ENCODE measurements at places on chromosomes 1 and 21. TPM values are rescaled to one million over a fixed set of nuclear protein-coding genes. Genes with fewer than 3 reads are reported as not detected.

- no peak for DNase-seq
Observed at GRCh38 chr21:35467566-35467965, 418.5 kb upstream of the RUNX1 start.

The PINK1 gene
- total RNA-seq = 7.5 TPM

DNA sequence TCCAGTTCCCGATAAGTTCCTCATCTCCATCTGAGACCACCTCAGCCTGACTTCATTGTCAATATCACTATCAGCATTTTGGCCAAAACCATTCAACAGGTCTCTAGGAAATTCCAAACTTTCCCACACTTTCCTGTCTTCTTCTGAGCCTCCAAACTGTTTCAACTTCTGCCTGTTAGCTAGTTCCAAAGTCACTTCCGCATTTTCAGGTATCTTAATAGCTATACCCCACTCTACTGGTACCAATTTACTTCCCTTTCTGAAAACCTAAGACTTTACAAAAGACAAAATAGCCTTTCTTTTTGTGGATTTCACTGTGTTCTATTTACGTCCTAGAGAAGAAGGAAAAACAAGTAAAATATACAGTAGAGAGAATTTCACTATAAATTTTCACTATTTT lies 147.0 kb upstream of the FMN2 start:
- DNase-seq = no peak

The TMEM200B gene
- not detected for total RNA-seq

The RPRD2 gene
- 27.1 TPM for total RNA-seq

DNA sequence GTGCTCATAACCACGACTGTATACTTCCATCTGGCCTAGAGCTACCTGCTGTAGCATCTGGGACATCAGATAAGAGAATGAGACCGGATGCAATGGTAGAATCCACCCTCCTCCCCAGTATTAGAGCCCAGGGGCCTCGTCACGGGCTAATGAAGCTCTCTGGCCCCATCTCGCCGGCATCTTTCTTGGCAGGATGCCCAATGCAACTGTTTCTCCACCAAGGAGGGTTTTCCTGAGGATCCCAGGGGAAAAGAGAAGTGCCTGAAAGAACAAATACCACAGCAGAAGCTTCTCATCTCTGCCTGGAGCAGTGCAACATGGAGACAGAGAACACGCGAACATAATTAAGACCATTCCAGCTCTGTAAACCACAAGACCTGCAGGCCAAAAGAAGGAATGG lies 80.0 kb downstream of the VWA5B1 start:
- DNase-seq = no peak

- DNase-seq = no peak
Observed at GRCh38 chr1:220458936-220459335, 69.0 kb upstream of the MARK1 start.

The PUSL1 gene
- 19.2 TPM for total RNA-seq
